ENCODE measurements at places on chromosomes 5 and 9. TPM values are rescaled to one million over a fixed set of nuclear protein-coding genes. Genes with fewer than 3 reads are reported as not detected.

- H3K27ac ChIP-seq = no peak overlapping the region
- H3K27me3 ChIP-seq = no peaks in the 10 kb centered on the region
- H3K4me1 ChIP-seq = peaks cover 9% of the 10 kb centered on the region
- peak; percentile 68 for DNase-seq
Measured at GRCh38 chr9:100598641-100599145, 20.8 kb downstream of the CAVIN4 start.

ZFP2 gene
- total RNA-seq = 0.40 TPM

SFXN1 gene
- total RNA-seq = 359 TPM

CARTPT gene
- not detected for total RNA-seq

ZNF879 gene
- 3.6 TPM for total RNA-seq

NR6A1 gene
- total RNA-seq = 2.4 TPM

- no peaks in the 10 kb centered on the region for H3K36me3 ChIP-seq
- H3K27ac ChIP-seq = no peak overlapping the region
- H3K4me1 ChIP-seq = no peaks in the 10 kb centered on the region
- no peaks in the 10 kb centered on the region for H3K27me3 ChIP-seq
- H3K4me3 ChIP-seq = no peak overlapping the region
Measured at GRCh38 chr9:14131356-14132088, 182.4 kb downstream of the NFIB start.

DNA sequence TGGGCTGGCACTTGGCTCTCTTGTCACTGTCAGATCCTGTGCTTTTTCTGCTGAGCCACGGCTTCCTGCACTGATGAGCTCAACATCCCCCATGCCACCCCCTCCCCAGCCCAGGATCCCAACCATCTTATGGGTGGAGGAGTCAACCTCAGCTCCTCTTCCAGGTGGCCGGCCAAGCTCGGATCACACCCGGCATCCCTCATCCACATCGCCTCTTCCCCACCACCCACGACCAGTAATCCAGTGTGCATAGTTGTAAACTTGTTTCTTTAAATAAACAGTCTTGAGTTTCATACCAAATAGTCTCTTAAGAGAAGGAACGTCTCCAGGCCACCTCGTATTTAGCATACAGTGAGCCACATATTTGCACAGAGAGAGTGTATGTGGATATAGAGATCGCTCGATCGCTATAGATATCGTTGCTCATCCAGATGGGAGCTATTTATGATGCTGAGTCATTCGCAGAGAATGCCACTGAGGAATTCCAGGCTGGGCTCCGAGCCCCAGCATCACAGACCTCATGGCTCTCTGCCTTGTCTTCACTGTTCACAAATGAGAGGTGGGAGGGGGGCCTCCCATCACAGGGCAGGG is 61.8 kb upstream of the CPLX2 start:
- no peak overlapping the region for H3K4me3 ChIP-seq
- H3K27me3 ChIP-seq = peaks cover 8% of the 10 kb centered on the region
- no peaks in the 10 kb centered on the region for H3K4me1 ChIP-seq
- no peaks in the 10 kb centered on the region for H3K36me3 ChIP-seq
- no peak for DNase-seq

DNA sequence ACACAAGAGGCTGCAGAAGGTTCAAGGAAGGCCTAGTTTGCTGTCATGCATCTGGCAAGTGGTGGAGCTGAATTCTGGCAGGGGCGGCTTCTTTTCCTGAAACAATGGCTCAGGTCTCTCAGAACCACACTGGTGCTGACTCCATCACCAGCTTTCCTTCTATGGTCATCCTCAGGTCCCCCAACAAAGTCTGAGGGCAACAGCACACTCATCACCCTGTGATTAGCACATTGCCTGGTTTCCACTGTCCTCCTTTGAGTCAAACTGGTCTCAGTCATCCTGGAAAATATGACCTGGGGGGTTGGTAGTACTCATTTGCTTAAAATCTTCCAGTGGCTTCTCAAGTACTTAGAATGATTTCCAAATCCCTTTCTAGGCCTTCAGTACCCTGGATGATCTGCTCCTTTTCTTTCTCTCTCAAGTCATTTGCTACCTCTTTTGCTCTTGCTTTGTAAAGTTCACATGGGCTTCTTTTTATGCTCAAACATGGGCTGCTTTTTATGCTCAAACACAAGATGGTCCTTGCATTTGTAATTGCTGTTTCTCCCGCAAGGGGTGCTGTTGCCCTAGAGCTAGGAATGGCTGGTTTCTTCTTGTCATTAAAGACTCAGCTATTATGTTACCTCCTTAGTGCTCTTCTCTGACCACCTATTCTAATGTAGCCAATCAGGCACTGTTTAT is 144.9 kb downstream of the ALDH1A1 start:
- H3K27ac ChIP-seq = no peak overlapping the region
- no peak overlapping the region for H3K4me3 ChIP-seq
- no peaks in the 10 kb centered on the region for H3K27me3 ChIP-seq
- H3K36me3 ChIP-seq = no peaks in the 10 kb centered on the region
- DNase-seq = no peak
- H3K4me1 ChIP-seq = no peaks in the 10 kb centered on the region

SLC36A3 gene
- not detected for total RNA-seq

GRCh38 chr5:82276800-82277612 is 1.1 kb downstream of the RPS23 start:
- peaks cover 19% of the 10 kb centered on the region for H3K4me1 ChIP-seq
- peaks cover 13% of the 10 kb centered on the region for H3K36me3 ChIP-seq
- DNase-seq = no peak
- H3K4me3 ChIP-seq = peak overlapping the region; percentile 84

GRCh38 chr5:160064417-160064810 is 54.8 kb downstream of the PWWP2A start:
- peaks cover 26% of the 10 kb centered on the region for H3K36me3 ChIP-seq
- H3K27ac ChIP-seq = no peak overlapping the region
- no peak for DNase-seq

DNA sequence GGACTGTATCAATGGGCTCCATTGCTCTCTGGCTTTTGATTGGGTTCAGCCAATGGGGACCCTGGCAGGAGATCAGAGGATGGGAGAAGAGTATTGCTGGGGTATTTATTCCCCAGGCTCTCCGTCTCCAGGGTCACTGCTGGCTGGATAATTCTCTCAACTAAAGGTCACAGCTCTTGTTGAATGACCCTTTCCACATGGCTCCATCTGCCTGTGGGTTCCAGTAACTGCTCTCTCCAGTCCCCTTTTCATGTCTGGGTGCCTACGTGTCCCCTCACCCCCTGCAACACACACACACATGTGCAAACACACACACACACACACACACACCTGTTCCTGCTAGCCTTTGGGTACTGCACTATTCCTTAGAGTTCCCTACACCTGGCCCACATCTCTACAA is 53.9 kb upstream of the RIC1 start:
- no peak overlapping the region for H3K4me3 ChIP-seq
- H3K27me3 ChIP-seq = no peaks in the 10 kb centered on the region
- peaks cover 1% of the 10 kb centered on the region for H3K4me1 ChIP-seq
- H3K27ac ChIP-seq = no peak overlapping the region
- no peak for DNase-seq

- H3K4me1 ChIP-seq = no peaks in the 10 kb centered on the region
- DNase-seq = no peak
- H3K27ac ChIP-seq = no peak overlapping the region
- no peaks in the 10 kb centered on the region for H3K36me3 ChIP-seq
- no peaks in the 10 kb centered on the region for H3K27me3 ChIP-seq
- H3K4me3 ChIP-seq = no peak overlapping the region
Measured at GRCh38 chr5:137221943-137222342, 277.2 kb downstream of the SPOCK1 start.

SHISAL2B gene
- not detected for total RNA-seq

- no peak for DNase-seq
- H3K4me1 ChIP-seq = peaks cover 55% of the 10 kb centered on the region
- H3K4me3 ChIP-seq = no peak overlapping the region
- no peaks in the 10 kb centered on the region for H3K36me3 ChIP-seq
- H3K27ac ChIP-seq = peak overlapping the region; percentile 66
Measured at GRCh38 chr9:99073985-99074901, 30.7 kb upstream of the TGFBR1 start.

DNA sequence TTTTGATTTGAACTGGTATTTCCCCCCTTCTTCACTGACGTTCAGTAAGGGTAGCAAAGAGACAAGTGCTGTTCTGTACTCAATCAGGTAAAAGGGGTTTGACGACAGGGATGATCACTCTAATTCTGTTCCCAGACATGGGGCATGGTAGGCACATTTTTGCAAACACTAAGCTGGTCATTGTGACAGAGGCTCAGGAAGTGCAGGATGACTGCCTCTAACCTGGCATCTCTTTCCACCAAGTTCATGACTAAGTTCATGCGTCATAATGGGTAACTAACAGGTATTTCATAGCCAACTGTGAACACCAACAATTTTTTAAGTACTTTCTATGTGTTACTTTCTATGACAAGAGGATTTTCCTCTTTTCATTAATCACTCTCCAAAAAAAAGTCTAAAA is 166.5 kb downstream of the MAPKAP1 start:
- H3K4me1 ChIP-seq = no peaks in the 10 kb centered on the region
- no peak overlapping the region for H3K27ac ChIP-seq
- DNase-seq = no peak

DNA sequence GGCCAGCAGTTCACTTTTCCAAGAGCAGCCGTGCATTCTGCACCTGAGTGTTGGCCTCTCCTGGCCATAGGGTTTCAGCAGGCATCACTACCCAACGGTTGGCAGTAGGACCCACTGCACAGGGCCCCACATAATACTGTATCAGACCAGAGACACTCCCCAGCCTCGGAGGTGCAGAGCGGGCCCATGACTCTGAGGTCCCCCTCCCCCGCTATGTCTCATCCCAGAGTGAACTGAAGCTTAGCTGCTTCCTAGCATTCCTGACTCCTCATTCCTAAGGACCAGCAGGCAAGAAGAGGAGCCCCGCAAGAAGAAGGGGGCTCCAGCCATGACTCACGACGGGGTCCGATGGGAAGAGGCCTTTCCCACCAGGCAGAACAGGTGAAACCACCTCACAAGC is 67.2 kb downstream of the CAMSAP1 start:
- H3K27ac ChIP-seq = no peak overlapping the region
- H3K36me3 ChIP-seq = no peaks in the 10 kb centered on the region
- no peak overlapping the region for H3K4me3 ChIP-seq
- no peak for DNase-seq

FOXD4L3 gene
- not detected for total RNA-seq

- DNase-seq = no peak
- H3K4me3 ChIP-seq = no peak overlapping the region
- H3K27me3 ChIP-seq = no peaks in the 10 kb centered on the region
- H3K27ac ChIP-seq = no peak overlapping the region
- no peaks in the 10 kb centered on the region for H3K36me3 ChIP-seq
- H3K4me1 ChIP-seq = no peaks in the 10 kb centered on the region
Measured at GRCh38 chr5:122368510-122369251, 56.6 kb downstream of the SNCAIP start.

- no peaks in the 10 kb centered on the region for H3K27me3 ChIP-seq
- DNase-seq = no peak
- no peak overlapping the region for H3K27ac ChIP-seq
- H3K36me3 ChIP-seq = no peaks in the 10 kb centered on the region
- no peaks in the 10 kb centered on the region for H3K4me1 ChIP-seq
Measured at GRCh38 chr5:133446440-133446839, 165.9 kb downstream of the FSTL4 start.

ANKRD31 gene
- 0.64 TPM for total RNA-seq

DNA sequence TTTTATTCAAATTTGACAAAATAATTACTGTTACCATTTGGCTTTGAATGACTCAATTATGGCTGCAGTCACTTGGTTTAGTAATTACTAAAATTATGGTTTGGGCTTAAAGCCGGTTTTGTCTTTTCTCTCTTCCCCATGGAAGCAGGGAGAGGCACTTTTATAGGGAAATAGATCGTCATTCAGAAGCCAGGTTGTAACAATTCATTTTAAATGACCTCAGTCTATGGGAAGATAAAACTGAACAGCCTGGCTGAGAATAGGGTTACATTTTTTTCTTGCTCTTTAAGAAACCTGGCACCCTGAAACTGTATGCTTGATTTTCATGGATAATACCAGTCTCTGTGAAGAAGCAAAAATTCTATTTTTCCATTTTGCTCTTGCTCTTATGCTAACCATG is 169.8 kb downstream of the SMC2 start:
- DNase-seq = no peak
- H3K4me1 ChIP-seq = no peaks in the 10 kb centered on the region
- H3K27me3 ChIP-seq = no peaks in the 10 kb centered on the region
- no peaks in the 10 kb centered on the region for H3K36me3 ChIP-seq

PCDHB13 gene
- 0.04 TPM for total RNA-seq

STING1 gene
- 107 TPM for total RNA-seq

GRCh38 chr9:122348288-122348777 is 22.5 kb upstream of the PTGS1 start:
- no peaks in the 10 kb centered on the region for H3K36me3 ChIP-seq
- H3K4me3 ChIP-seq = no peak overlapping the region
- H3K4me1 ChIP-seq = no peaks in the 10 kb centered on the region

- no peaks in the 10 kb centered on the region for H3K36me3 ChIP-seq
- no peak for DNase-seq
- H3K27ac ChIP-seq = no peak overlapping the region
- H3K4me3 ChIP-seq = no peak overlapping the region
- no peaks in the 10 kb centered on the region for H3K4me1 ChIP-seq
Measured at GRCh38 chr5:64834611-64835010, 65.9 kb downstream of the CWC27 start.

DNA sequence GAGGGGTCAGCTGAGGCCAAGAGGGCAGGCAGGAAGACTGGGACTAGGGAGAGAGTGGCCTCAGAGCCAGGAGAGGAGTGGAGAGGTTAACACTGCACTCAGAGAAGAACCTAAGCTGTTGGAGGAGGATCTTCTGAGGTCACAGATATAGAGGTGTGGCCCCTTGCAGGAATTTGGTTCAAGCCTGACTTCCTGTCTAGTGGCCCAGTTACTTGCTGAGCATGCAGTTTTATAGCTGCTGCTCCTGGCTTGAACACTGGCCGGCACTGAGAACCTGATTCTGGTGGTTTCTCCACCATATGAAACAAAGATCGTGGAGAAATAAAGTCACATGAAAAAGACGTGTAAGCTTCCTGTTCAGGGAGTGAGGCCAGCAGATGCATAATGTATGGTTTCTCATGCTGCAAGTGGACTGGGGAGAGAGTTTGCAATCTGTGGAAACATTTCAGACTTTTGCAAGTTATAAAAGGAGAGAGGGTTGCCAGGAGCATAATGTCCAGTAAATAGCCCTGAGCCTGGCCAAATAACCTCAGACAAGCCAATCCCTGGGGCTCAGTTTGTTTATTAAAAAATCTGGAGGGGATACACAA is 82.6 kb downstream of the GALNT10 start:
- H3K27me3 ChIP-seq = no peaks in the 10 kb centered on the region
- peaks cover 26% of the 10 kb centered on the region for H3K4me1 ChIP-seq
- H3K36me3 ChIP-seq = no peaks in the 10 kb centered on the region
- no peak overlapping the region for H3K4me3 ChIP-seq
- H3K27ac ChIP-seq = peak overlapping the region; percentile 32

GRCh38 chr5:17243287-17244063 is 26.0 kb downstream of the BASP1 start:
- H3K27ac ChIP-seq = no peak overlapping the region
- no peaks in the 10 kb centered on the region for H3K36me3 ChIP-seq
- no peaks in the 10 kb centered on the region for H3K27me3 ChIP-seq
- H3K4me3 ChIP-seq = no peak overlapping the region

GRCh38 chr9:127396808-127397645 is at the start of gene SLC2A8:
Gene SLC2A8 (plus strand): TSS chr9:127397169. CDS start chr9:127397231, 62 bp downstream.
- peaks cover 18% of the 10 kb centered on the region for H3K4me1 ChIP-seq
- peak; percentile 97 for DNase-seq
- H3K4me3 ChIP-seq = peak within 1 kb of the TSS; percentile 42
- peaks cover 42% of the 10 kb centered on the region for H3K27me3 ChIP-seq

DCAF12 gene
- total RNA-seq = 43.0 TPM

Data from CD8-positive, alpha-beta memory T cell (primary cell).